Hair follicular keratinocyte (primary cell): ENCODE measurements at places on chromosomes 1 and 21. TPM values are rescaled to one million over a fixed set of nuclear protein-coding genes. Genes with fewer than 3 reads are reported as not detected.

NUP210L gene
- total RNA-seq = not detected in 2 replicates

PRPF38B gene
- total RNA-seq = 9.8 and 11.4 TPM in 2 replicates

PRDM16 gene
- total RNA-seq = not detected in 2 replicates

FCRL5 gene
- total RNA-seq = not detected in 2 replicates

GPA33 gene
- not detected in 2 replicates for total RNA-seq

FABP3 gene
- total RNA-seq = 3.2 TPM in 1 of 2 replicates, not detected in the other

ACTA1 gene
- not detected in 2 replicates for total RNA-seq

TMCO4 gene
- 10.2 and 10.5 TPM in 2 replicates for total RNA-seq

CHAF1B gene
- 3.7 and 8.9 TPM in 2 replicates for total RNA-seq

LCE1C gene
- total RNA-seq = 1.1 and 9.9 TPM in 2 replicates

UBXN10 gene
- total RNA-seq = 0.04 and 0.16 TPM in 2 replicates

SPRR5 gene
- 0.31 TPM in 1 of 2 replicates, not detected in the other for total RNA-seq

IGSF3 gene
- 33.9 and 38.3 TPM in 2 replicates for total RNA-seq

PLA2G2D gene
- not detected in 2 replicates for total RNA-seq

DIRAS3 gene
- not detected in 2 replicates for total RNA-seq

SYCP1 gene
- under 0.01 TPM in 1 of 2 replicates, not detected in the other for total RNA-seq

RAB7B gene
- total RNA-seq = 28.8 and 48.5 TPM in 2 replicates

CDA gene
- 24.3 and 35.7 TPM in 2 replicates for total RNA-seq

RYR2 gene
- total RNA-seq = not detected in 2 replicates

PLEKHN1 gene
- total RNA-seq = 4.0 and 10.2 TPM in 2 replicates

TSSK3 gene
- not detected in 2 replicates for total RNA-seq

KCNJ9 gene
- total RNA-seq = not detected in 2 replicates

CGN gene
- total RNA-seq = 0.16 and 0.19 TPM in 2 replicates

TCHHL1 gene
- total RNA-seq = 0.08 TPM in 1 of 2 replicates, not detected in the other

CEP170 gene
- 27.7 and 50.3 TPM in 2 replicates for total RNA-seq

SPRR2A gene
- 0.39 and 0.87 TPM in 2 replicates for total RNA-seq

KIAA1614 gene
- total RNA-seq = 1.3 and 3.4 TPM in 2 replicates

NECTIN4 gene
- total RNA-seq = 0.23 and 2.9 TPM in 2 replicates

GNAT2 gene
- total RNA-seq = 0.08 TPM in 1 of 2 replicates, not detected in the other

EXTL2 gene
- 7.3 and 9.5 TPM in 2 replicates for total RNA-seq

TRIM67 gene
- total RNA-seq = not detected in 2 replicates

FCGR2B gene
- total RNA-seq = not detected in 2 replicates

ZBTB48 gene
- 10.2 and 15.1 TPM in 2 replicates for total RNA-seq

UTP25 gene
- total RNA-seq = 4.8 and 6.0 TPM in 2 replicates
